ENCODE measurements at places on chromosomes 1 and 21.

- no peak for DNase-seq
These were observed 29.4 kb downstream of the NENF start for GRCh38 chr1:212461916-212462660.

- DNase-seq: no peak
These were observed 22.2 kb upstream of the EPHB2 start for GRCh38 chr1:22688466-22688865.

- DNase-seq: peak; percentile 39
These were observed 69.4 kb downstream of the LRRC8D start for GRCh38 chr1:89890085-89890752.

DNA sequence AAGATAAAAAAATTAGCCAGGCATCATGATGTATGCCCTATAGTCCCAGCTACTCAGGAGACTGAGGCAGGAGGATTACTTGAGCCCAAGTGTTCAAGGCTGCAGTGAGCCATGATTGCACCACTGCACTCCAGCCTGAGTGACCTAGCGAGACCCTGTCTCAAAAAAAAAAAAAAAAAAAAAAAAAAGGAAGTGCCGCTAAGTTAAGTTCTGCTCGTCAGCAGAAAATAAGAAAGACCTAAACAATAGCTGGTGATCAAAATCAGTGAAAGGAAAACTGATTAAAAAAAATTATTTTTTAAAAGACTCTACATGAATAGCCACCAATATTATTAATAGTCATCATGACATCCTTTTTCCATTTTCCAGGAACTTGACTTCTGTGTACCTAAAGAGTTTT is 44.2 kb upstream of the MTR start:
- DNase-seq: no peak

GRCh38 chr1:21263653-21264225 is 26.5 kb downstream of the ECE1 start:
- no peak for DNase-seq

- no peak for DNase-seq
These were observed 33.3 kb downstream of the PCP4 start for GRCh38 chr21:39900491-39900890.

DNA sequence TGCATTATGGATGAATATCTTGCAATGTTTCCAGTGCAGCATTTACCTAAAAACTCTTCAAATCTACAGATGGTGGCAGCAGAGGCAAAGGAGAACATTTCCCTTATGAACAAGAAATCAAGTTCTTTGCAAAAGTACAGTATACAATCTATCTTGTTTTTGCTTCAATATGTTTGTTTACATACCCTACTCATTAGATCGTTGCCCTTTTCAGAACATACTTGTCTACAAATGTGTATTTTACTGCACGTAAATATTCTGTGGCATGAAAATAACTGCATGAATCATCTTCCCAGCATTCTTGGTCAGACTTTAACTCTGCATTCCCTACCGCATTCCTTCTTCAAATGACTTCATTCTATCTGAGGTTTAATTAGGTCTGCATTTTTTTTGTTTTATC is 212.7 kb downstream of the ZP4 start:
- peak; percentile 65 for DNase-seq

DNA sequence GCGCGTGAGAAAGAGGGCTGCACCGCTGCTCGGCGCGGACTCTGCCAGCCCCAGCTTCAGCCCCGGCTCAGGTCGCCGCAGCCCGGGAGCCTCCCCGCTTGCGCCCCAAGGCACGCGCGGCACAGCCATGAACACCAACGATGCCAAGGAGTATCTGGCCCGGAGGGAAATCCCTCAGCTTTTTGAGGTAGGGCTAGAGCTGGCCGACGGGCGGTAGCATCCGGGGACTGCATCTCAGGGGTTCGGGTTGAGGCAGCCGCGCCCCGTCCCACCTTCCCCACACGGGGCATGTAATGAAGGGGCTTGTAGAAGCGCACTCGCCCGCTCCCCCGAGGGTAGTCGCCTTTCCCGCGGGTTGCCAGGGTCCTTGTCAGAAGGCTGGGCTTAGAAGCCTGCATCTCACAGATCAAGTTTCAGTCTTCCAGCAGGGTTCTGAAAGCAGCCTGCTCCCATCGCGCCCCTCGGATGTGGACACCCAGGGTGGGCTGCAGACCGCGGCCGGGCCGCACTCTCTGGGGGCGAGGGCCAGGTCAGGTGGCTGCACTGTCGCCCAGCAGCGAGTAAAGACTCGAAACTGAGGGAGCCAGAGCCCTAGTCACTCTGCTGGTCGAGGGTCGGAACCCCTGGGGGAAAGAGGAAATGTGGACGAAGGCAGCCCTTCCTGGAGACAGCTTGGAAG is 507 bp downstream of the AK5 start:
- DNase-seq: peak; percentile 70

- DNase-seq: peak; percentile 57
These were observed 6.4 kb downstream of the MGST3 start for GRCh38 chr1:165637427-165637826.

DNA sequence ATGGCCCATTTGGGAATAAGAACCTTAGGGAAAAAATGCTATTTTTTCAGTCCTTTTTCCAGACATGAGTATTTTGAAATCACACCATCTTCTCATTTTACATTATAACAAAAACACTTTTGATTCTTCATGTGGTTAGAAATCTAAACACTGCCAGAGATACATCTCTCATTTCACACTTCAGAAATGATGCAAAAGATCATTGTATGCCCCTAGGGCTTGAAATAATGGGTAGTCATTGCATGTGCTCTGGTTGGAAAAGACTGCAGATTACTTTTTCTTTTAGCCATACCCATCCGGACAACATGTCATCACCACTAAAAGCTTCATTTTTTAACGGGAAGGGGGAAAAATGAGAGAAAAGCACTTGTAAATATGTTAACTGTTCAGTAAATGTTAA is 1152.2 kb upstream of the ADGRL4 start:
- DNase-seq: no peak

GRCh38 chr1:231903586-231904081 is 277.0 kb downstream of the DISC1 start:
- no peak for DNase-seq

- DNase-seq: peak; percentile 39
These were observed 7.9 kb upstream of the CLDN14 start for GRCh38 chr21:36487641-36488307.

DNA sequence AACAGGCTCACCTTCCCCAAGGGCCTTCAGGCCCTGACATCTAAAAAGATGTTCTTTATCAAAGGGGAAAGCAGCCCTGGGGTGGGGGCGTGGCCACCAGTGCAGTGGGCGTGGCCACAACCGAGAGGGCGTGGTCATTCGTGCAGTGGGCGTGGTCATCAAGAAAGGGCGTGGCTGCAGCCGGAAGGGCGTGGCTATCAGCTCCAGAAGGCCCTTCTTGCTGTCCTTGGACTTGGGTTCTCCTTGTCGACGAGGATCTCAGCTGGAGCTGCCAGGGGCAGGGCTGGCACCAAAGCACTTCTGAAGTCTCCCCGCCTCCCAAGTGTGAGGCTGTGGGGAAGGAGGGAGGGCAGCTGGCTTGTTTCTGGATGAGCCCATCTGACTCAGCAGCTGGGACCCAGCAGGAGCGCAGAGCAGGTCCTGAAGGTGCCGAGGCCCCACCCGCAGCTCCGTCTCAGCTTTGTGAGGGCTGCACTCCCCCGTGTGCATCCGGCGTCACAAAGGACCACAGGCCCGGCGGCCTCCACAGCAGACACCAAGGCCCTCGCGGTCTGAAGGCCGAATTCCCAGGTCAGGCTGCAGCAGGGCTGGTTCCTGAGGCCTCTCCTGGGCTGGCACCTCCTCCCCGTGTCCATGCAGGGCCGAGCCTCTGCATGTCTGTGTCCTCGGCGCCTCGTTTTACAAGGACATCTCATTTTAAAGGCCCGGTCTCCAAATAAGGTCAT is 12.8 kb downstream of the PDE9A start:
- no peak for DNase-seq

DNA sequence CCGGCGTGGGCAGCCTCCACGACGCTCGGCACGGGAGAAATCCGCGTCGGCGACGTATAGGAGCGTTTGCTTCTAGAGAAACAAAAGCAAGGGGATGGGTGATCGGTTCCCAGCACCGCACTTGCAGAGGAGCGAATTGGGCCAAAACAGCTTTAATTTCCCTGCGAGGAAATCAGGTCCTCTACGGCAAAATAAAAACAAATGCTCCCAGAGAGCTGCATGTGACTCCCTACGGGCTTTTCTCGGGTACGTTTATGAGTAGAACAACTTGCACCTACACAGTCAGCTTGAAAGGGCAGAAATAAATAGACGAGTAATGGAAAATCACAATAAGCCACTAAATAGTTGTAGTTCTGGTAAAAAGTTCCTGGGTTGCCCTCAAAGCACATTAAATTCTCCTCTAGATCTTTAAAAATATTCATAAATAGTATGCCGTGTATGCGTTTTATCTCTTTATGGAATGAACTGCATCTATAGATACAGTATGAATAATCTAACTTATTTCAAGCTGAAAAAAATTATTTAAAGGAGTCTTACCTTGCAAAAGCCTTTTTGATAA is 1.2 kb downstream of the NHLH2 start:
- DNase-seq: no peak

DNA sequence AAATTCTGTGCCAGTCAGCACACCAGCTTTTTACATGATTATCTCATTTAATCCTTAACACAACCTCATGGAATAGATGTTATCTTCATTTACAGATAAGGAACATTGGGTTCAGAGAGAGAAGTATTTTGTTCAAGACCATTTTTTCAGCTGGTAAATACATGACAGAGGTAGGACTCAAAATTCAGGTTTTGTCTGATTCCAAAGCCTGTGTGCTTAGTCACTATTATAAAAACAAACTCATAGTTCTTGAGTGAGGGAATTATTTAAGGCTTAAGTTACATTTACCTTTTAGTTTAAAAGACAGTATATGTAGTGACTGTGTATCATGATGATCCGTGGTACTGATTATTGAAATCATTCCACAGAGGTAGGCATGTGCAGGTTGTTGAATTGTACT is 125.2 kb downstream of the MAGI3 start:
- peak; percentile 25 for DNase-seq

- DNase-seq: no peak
These were observed 172.8 kb downstream of the CLEC20A start for GRCh38 chr1:178324003-178324402.

DNA sequence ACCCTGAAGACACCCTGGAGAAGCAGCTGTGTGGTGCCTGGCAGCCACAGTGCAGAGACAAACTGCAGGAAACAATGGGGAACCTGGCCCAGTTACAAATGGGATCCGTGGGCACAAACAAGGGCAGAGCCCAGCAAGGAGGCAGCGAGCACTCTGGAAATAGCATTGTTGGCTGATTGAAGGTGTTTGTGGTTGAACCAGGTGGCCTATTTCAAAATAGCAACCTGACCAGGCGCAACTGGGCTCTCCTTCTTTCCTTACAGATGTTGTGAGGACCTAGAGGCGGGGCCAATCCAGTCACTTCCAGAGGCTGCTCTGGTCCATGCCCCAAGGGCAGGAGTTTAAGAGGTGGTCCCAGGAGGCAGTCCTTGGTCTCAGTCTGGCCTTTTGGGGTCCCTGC is 21.7 kb upstream of the ZBTB21 start:
- DNase-seq: no peak

- no peak for DNase-seq
These were observed 31.1 kb downstream of the UBE4B start for GRCh38 chr1:10063878-10064277.

GRCh38 chr1:78145105-78145580 is 99.4 kb downstream of the GIPC2 start:
- peak; percentile 79 for DNase-seq

DNA sequence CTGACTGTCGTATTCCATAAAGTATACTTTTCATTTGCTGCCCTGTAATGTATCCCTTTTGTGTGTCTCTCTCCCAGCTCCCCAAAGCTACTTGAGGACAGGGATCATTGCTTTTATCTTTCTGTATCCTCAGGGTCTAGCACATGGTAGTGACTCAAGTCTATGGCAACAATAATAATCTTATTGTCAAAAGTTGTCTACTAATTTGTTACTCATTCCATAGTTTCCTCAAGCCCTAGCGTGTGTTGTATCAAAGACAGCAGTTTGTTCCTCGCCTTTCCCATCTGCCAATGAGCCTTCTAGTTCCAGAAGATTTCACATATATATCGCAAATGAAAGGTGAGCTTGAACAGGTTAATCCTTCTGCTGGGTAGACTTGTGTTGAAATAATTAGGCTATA is 9.8 kb upstream of the SLC30A1 start:
- no peak for DNase-seq

DNA sequence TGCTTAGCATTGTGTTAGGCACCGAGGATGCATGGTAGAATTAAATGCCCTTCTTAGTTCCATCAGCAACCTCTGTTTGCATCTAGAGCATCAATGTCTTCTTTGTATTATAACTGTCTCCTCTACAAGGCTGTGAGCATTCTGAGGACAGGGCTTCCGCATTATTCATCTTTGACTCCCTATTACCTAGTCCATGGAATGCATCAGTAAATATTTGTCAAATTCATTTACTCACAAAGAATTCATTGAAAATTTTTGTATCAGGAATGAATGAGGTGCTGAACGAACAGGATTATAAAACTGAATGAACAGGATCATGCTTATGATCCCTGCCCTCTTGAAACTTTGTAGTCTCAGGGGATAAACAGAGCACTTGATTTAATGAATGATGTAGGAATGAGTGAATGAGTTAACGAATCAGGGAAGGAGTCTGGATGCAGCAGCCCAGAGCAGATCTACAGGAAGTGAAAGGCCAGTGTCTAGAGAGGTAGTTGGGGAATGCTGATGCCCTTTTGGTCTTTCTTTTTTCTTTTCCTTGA is 2.8 kb downstream of the RHBDL2 start:
- no peak for DNase-seq

GRCh38 chr21:26918323-26919079 is 48.4 kb downstream of the ADAMTS5 start:
- DNase-seq: no peak

GRCh38 chr1:241323514-241324195 is 33.4 kb downstream of the RGS7 start:
- DNase-seq: peak; percentile 75

DNA sequence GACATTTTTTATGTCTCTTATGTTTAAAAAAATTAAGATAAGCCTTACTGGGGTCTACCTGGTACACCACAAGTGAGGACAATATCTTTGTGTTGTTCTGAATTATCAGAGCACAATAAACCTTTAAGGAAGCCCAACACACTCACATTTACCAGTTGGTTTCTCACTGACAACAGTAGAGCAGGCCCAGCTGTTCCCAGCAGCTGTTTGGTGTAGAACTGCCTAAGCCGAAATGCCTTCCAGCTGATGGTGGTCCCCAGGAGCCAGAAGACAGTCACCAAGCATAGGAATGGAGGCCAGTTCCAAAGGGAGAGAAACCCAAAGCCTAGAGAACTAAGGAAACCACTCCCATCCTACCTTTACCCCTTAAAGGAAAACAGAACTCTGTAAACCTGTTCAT is 428.6 kb upstream of the CAMK1G start:
- DNase-seq: no peak

DNA sequence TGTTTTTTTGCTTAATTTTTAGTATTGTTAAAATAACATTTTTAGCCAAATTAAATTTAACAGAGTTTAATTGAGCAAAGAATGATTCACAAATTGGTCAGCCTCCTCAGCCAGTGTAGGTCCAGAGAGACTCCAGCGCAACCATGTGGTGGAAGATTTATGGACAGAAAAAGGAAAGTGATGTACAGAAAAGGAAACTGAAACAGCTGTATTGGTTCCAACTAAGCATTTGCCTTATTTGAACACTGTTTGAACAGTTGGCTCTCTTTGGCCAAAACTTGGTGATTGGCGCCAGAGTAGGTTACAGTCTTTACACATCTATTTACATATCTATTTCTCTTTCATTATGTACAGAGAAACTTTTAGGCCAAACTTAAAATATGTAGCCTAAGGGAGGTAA is 19.4 kb downstream of the RPS6KC1 start:
- DNase-seq: peak; percentile 37

GRCh38 chr1:44988531-44989156 is 2.2 kb upstream of the EIF2B3 start:
- no peak for DNase-seq

All from astrocyte of the hippocampus (primary cell).